ENCODE measurements at places on chromosomes 7 and 10.
A peak's percentile ranks its signal among the peaks of the same experiment; 100 is the strongest.

- no peak for DNase-seq
Observed at GRCh38 chr7:75536491-75536890, 44.4 kb downstream of the SPDYE5 start.

- DNase-seq = peak; percentile 8
Observed at GRCh38 chr7:159084069-159084801, 60.4 kb downstream of the VIPR2 start.

- DNase-seq = no peak
Observed at GRCh38 chr10:44278837-44279324, 106.0 kb downstream of the CXCL12 start.

- DNase-seq = no peak
Observed at GRCh38 chr7:28292834-28293526, 112.4 kb upstream of the JAZF1 start.

DNA sequence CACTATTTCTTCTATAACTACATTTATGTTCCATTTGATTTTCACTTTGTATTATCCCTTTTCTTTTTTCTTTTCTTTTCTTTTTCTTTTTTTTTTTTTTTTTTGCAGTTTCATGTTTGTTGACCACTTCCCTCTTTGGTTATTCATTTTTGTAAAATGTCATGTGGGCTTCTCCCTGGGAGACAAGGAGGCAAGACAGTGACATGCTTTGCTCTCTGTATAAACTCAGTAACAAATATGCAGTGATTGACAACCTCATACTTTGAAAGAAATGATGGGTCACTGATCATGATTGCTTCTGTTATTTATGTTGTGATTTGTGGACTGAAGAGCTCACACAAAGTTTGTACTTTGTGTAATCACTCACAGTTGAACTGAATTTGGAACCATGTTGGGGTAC, 90.2 kb upstream of the ABI1 start:
- DNase-seq = no peak

- no peak for DNase-seq
Observed at GRCh38 chr10:121594623-121595350, 3.5 kb downstream of the FGFR2 start.

GRCh38 chr7:137846549-137846826, 286 bp downstream of the DGKI start:
- DNase-seq = no peak

- peak; percentile 37 for DNase-seq
Observed at GRCh38 chr10:59382831-59383295, 20.5 kb upstream of the FAM13C start.

- no peak for DNase-seq
Observed at GRCh38 chr7:103952408-103952807, 37.0 kb downstream of the RELN start.

- no peak for DNase-seq
Observed at GRCh38 chr10:70595566-70596016, 7.0 kb downstream of the PRF1 start.

DNA sequence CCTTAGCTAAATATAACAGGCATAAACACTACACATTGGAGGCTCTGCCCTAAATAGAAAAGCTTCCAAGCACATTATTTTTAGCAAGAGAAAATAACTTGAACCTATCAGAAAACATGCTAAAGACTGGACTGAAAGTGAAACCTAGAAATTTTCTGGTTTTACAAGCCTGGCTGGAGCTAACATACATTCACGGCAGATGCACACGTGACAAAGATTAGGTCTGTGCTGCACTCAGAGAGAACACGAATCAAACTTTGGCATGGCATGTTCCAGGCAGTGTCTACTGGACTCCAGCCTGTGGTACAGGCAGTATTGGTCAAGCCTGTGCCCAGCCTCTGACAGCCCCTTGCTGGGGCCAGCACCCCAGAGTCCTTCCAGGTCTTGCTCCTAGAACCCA, 94.1 kb upstream of the PCBD1 start:
- no peak for DNase-seq

GRCh38 chr10:3665316-3665908, 119.6 kb downstream of the KLF6 start:
- no peak for DNase-seq

DNA sequence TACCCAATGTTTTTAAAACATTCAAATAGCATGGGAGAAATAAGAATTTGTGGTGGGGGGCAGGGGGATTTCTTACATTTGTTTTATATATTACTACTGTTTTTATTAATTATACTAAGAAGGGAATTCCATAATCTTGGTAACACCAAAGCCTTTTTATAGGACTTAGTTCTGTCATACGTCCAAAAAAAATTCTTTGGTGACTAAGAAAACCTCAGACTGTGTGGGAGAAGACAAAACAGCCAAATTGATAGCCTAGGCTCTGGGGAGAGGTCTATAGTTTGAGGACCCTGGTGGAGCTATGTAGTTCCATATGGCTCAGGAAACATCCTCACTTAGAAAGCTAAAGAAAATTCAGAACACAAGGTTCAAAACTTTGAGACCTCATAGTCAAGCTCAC, 23.4 kb downstream of the ACSM6 start:
- no peak for DNase-seq

DNA sequence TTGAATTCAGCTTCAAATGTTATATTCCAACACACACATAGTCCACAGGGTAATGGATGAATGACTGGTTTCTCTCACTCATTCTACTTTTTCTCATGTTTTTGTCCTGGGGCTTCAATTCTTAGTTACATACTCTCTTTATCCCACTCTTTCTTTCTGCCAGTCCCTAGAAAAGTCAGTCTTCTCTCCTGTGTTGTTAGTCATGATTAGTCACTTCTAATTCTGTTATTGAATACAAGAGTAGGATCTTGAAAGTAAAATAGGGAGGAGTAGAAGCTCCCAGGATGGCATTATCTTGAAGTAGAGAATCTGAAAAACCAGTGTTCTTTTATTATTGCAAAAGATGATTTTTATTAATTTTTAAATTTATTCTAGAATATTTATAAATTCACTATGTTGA, 45.5 kb upstream of the CALCR start:
- DNase-seq = no peak

GRCh38 chr7:48141521-48141920, 29.7 kb upstream of the ABCA13 start:
- DNase-seq = no peak

DNA sequence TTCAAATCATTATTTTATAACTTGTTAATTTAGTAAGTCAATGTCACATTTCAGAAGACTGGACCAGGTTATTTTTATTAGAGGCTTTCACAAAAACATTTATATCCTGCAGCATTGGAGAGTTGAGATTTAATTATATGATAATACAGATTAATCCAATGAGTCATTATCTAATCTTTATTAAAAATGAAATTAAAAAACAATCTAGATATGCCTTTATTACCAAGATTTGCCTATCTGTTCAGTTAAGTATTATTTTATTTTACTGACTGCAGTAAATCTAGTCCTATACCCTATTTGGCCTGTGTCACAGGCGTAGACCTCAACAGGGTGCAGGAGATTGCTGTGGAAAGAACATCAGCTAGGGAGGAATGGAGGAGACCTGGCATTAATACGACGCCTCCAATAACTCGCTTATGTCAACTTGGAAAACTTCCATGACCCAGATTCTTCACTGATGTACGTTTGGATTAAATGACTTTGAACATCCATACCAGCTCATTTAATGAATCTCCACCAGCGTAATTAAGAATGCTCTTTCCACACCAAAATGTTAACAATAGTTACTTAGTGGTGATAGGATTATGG, 18.2 kb downstream of the PAXIP1 start:
- no peak for DNase-seq

DNA sequence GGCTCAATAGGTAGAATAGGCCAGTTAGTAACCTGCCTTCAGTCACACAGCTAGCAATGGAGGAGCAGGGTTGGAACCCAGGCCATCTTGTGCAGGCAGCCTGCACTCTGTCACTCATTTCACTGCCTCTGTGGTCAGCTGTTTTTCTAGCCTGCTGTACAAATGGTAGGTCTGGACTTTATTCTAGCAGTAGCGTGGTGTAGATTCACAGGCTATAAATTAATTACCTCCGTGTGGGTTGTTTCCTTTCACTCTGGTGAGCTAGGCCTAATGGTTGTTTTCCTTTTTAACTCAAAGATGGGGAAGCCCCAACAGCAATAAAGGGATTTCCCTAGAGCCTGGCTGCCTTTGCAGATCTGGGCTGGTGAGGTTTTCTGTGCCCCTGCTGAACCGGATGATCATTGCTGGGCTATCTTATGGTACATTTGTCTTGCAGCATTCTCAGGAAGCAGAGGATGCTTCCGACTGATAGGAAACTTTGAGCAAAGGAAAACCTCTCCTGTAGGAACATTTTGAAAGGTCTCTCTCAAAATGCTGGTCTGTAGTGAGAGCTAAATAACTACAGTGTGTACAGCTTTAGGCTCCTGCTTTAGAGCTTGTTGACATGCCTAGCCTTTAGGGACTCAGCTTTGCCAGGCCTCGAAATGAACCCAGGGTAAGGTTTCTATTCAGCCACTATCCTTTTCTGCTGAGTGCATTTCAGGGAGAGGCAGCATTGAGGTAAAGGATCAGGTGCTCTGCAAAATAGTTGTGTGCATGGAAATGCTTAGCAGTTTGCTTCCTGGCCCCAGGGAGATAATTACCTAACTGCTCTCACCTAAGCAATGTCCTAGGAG, 157.4 kb downstream of the ST7 start:
- DNase-seq = no peak

- DNase-seq = no peak
Observed at GRCh38 chr7:93046641-93047040, 71.1 kb downstream of the SAMD9 start.

- DNase-seq = no peak
Observed at GRCh38 chr7:114687238-114687637, 234.7 kb upstream of the MDFIC start.

DNA sequence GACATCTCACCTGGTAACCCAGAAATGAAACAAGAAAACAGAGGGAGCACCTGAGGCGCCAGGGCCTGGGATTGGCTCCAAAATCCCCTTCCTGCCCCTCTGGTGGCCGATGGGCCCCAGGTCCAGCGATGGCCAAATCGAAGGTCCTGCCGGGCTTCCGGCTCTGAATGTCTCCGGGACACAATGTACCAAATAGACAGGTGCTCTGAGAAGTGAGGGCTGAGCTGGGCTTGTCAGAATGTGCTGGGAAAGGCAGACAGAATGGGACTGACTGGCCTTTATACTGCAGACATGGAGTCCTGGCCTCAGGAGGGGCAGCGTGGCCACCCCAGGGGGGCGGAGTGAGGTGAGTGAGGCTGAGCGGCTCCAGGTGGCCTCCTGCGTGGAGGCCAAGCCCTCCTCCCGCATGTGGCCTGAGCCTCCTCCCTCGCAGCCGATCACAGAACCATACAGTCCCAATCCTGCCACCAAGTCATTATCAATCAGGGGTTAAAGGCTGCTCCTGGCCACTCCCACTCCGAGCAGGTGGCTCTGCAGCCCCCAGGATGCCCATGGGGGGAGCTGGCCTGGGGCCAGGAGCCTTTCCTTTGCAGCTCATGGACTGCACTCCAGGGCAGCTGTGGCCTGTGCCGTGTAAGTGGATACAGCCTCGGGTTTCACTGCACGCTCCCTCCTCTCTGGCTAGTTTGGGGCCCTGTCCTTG, 185.5 kb downstream of the ADARB2 start:
- DNase-seq = no peak

Measured in ovary (tissue), 10 donors.